ENCODE measurements at places on chromosomes 3 and 15.

DNA sequence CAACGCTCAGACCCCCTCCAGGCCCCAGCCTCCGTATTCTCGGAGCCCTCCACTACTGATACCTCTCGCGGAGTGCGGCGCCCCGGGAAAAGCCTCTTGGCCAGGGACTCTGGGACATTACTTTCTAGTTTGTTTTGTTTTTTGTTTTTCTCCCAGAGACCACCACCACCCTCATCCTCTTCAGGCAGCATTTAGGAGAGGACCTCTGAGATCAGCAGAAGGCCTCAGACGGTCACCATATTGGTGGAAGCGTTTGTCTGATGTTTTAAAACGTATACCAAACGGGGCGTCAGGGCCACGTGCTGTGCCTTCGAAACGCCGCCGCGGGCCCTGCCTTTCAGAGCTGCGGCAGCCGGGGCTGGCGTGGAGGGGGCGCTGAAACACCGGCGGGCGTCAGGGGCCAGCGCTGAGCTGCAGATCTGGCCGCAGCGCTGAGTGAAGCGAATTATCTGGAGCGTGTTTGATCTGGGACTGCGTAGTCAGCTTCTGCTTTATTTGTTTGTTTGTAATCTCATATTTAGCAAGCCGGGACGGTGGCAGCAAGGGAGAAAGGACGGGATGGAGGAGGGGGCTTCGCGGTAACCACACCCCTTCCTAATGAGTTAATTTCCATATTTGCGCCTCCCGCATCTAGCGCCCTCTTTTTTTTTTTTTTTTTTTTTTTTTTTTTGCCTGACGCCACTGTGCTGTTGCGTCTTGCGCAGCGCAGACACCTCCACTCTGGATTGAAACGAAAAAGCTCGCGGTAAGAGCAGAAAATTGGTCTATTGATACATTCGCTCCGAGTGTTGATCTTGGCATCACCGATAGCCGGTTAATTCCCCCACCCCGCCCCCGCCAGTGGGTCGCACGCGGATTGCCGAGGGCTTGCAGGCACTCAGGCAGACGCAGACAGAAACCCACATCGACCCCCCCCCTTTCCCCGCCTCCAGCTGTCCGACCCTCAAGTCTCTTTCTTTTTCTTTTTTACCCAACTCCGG, 14.9 kb downstream of the SOX2 start:
- peak; percentile 81 for DNase-seq

DNA sequence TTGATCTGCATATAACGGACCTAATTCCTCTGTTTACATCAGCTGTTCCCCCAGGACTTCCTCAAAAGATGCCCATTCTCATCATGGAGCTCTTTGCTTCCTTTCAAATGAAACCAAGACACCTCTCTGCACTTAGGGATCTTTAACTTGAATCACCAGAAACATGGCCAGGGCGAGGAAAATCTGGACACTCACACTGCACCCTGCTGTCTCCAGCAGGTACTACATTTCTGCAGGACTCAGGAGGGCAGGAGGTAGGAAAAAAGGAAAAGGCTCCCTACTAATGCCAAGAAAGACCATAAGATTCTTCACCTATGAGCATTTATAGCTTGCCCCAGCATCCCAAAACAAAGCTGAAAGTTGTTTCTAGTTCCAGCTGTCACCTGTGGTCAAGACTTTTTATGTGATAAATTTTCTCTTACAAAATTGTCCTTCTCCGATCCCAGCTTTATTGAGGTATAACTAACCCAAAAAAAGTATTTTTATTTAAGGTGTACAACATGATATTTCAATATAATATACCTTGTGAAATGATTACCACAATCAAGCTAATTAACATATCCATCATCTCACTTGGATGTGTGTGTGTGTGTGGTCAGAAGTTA, 87.3 kb upstream of the C15orf61 start:
- peak; percentile 56 for DNase-seq

- DNase-seq: no peak
Observed at GRCh38 chr3:107235193-107235927, 141.9 kb upstream of the CCDC54 start.

DNA sequence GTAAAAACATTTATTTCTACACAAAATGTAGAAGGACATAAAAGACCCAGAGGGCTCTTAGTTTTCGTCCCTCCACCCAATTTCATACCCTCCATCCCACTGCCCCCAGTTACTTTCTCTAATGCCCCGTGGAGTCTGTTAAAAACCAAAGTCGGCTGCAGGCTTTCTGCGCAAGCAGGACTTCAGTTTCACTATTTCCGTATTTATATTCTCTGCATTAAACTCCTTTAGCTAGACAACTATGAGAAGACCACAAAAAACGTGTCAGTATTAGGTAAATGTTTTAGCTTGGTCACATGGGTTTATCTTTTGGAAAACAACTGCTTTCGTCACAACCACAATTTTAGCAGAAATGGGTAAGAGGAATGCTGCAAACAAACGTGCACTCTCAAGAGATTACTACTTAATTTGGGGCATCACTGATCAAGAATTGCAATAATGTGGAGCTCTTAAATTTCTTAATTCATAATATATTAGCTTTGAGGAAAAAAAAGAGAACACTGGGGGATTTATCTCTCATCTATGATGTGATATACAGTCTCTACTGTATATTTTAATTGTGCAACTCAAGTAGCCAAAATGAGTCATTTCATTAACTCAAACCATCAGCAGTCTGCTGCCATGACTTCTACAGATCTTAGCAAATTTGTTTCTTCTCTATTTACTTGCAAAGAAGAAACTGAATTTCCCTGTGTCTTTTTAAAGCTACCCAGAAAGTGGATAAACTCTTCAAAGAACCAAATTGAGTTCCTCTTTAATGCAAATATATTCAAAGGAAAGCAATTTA, 740 bp upstream of the NSMCE3 start:
- no peak for DNase-seq

- DNase-seq: no peak
Observed at GRCh38 chr3:87073496-87074145, 82.7 kb upstream of the VGLL3 start.

- no peak for DNase-seq
Observed at GRCh38 chr3:49785565-49786356, 581 bp downstream of the IP6K1 start.

- DNase-seq: peak; percentile 81
Observed at GRCh38 chr3:61564395-61565059, 3.2 kb downstream of the PTPRG start.

- DNase-seq: no peak
Observed at GRCh38 chr3:188272481-188273372, 118.8 kb downstream of the LPP start.
